ENCODE measurements at places on chromosomes 13 and 19. TPM values are rescaled to one million over a fixed set of nuclear protein-coding genes. Genes with fewer than 3 reads are reported as not detected.

GRCh38 chr13:44304433-44304725 lies 69.2 kb upstream of the SERP2 start:
- DNase-seq: no peak

DNA sequence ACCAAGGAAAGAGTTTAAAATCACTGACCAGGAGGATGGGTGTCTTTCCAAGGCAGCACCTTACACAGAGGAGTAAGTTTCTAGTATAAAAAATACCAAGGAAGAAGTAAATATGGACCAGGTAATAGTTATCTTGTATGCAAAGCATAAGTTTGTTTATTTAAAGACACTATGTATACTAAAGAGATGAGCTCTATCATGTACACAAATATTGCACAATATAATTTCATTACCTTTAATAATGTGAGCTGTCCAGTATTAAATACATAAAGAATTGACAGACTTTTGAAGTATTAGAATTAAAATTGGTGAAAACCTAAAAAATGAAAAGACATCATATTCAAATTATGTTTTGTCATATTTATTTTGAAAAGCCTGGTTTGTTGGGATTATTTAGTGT lies 322.0 kb upstream of the MIR17HG start:
- no peak for DNase-seq

- no peak for DNase-seq
Observed at GRCh38 chr19:49560358-49560900, 19.9 kb downstream of the NOSIP start.

DNA sequence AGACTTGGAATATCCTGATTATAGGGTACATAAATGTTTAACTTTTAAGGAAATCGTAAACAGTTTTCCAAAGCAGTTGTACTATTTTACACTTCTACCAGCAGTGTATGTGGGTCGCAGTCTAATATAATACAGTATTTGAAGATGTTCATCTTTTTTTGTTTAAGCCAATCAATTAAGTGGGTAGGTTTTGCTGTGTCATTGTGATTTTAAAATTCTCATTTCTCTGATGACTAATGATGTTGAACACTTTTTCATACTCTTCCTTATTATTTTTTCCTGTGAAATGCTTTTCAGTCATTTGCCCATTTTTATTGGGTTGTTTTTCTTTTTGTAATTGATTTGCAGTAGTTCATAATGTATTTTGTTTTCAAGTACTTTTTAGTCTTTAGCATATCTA lies 2689.7 kb downstream of the PCDH9 start:
- no peak for DNase-seq

GRCh38 chr19:35293363-35293739 lies 1.4 kb downstream of the MAG start:
- no peak for DNase-seq

DNA sequence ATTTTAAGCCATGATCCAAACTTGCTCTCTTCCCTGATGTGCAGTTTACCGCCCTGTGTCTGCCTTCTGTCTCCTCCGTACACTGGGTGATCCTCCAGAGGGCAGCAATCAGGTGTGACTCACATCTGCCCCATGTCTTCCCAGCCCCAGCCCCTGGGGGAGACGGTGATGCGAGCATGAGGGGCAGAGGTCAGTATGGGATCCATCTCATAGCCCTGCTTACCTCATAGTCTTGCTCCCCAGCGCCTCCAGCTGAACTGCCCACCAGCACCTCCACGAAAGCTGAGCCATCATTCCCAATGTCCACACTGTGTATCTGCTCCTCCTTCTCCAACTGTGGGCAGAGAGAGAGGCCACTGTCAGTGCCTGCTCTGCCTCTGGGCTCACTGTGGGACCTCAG lies 14.6 kb downstream of the XRCC1 start:
- DNase-seq: no peak

DNA sequence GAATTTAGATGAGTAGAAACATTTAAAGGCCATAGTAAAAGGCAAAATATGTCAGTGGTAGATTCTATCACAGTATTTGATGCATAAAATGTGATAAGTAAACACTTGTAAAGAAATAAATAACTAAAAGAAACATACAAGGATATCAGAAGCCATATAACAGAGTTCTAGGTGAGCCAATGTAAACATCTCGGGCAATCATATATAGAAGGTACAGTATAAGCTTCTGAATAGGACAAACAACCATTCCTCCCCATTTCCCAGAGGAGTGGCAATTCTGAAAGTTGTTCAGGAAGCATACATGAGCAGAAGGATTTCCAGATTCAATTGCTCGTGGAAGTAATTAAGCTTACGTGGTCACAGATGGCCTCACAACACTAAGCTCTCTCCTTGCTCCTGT lies 267.3 kb downstream of the LHFPL6 start:
- DNase-seq: no peak

Gene IGFL4
- total RNA-seq: 3.4 TPM

Gene GIPC3
- 0.19 TPM for total RNA-seq

Gene FGF22
- total RNA-seq: 13.0 TPM

All from suprapubic skin (tissue), 4 donors.